ENCODE measurements at places on chromosomes 5 and 9.
A peak's percentile ranks its signal among the peaks of the same experiment; 100 is the strongest.

GRCh38 chr5:90558344-90559192 lies at the start of gene ADGRV1:
Gene ADGRV1 (plus strand): TSS chr5:90558797. CDS start chr5:90558896, 99 bp downstream.
- DNase-seq, result peak; percentile 91

DNA sequence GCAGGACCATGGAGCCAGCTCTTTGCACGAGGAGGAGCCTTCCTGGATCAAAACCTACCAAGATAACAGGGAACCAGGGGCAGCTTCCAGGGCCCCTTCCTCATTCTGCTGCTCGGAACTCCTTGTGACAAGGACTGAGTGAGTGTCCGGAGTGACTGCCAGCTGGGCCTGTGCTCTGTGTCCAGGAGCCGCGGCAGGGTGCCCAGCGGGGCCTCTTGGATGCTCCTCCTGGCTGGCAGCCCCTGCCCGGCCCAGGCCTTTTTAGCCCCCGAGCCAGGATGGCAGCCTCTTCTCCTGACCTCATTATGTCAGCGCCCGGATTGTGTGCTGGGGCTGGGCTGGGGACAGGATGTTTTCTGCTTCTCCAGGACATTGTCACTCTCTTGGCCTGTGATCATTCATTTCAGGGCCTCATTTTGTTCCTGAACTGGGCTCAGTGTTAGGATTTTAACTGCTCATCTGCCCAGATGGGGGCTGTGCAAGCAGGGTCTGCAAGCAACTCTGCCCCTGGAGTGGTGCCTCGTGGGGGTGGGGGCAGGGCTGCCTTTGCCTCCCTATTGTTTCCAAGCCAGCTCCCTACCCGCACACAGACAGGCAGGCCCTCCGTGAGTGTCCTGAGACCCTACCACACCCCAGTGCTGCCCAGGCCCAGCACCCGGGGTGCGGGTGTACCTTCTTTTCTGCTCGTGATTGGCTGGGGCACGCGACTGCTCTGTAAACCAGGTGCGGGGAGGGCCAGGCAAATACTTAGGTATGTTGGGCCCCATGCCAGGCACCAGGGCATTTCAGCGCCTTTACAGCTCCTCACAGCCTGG lies 161.6 kb downstream of the COL23A1 start:
- DNase-seq, result no peak

DNA sequence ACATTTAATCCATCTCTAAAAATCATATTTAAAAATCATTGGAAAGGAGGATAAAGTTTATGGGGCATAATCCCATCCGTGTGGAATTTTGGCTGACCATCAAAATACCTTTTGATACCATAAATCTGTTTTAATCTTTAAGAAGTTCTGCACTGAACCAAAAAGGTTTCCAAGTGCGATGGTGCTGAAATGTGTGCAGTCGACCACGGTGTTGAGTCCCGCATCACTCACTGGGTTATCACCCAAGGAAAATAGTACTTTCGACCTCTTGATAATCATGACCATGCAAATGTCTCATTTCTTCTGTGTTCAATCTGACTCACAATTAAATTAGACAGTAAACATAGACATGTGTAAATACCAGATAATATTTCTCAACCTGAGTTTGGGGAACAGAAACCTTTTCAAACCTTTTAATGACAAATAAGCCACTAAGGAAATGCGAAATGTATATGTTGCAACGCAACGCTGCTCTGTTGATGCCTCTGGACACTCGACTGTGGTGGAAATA lies 62.0 kb upstream of the CDH6 start:
- DNase-seq, result no peak

- no peak for DNase-seq
These were observed 19.9 kb downstream of the TRAF2 start for GRCh38 chr9:136906266-136906665.

- DNase-seq, result no peak
These were observed 2.2 kb downstream of the ABHD17B start for GRCh38 chr9:71908825-71909224.

GRCh38 chr5:42840269-42840668 lies 28.6 kb upstream of the SELENOP start:
- no peak for DNase-seq
